GOT3 (cell line): ENCODE measurements at places on chromosomes 16 and 17.

GRCh38 chr16:86931410-86931941, 353.1 kb downstream of the FOXL1 start:
- DNase-seq, result peak; percentile 9

GRCh38 chr17:69333561-69333960, 6.6 kb upstream of the ABCA5 start:
- DNase-seq, result no peak

DNA sequence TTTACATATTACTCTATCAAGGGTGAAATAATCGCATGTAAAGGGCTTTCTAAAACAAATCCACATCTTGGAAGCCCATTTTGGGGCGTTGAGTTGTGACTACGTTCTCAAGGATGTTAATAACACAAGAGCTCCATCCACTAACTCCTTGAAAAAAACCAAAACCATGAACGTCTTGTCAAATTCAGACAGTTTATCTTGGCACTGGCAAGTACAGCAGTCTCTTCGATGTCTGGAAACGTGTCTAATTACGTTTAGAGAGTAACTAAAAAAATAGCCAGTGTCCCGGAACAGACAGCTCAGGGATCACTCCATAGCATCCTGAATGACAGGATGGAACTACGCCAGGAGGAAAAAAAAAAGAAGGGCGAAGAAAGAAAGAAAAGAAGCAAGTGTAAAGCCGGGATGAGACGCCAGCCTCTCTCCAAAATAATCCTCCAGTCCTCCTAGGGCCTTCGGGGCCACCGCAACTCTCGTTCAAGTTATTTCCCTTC, 954 bp downstream of the MYO1D start:
- no peak for DNase-seq

DNA sequence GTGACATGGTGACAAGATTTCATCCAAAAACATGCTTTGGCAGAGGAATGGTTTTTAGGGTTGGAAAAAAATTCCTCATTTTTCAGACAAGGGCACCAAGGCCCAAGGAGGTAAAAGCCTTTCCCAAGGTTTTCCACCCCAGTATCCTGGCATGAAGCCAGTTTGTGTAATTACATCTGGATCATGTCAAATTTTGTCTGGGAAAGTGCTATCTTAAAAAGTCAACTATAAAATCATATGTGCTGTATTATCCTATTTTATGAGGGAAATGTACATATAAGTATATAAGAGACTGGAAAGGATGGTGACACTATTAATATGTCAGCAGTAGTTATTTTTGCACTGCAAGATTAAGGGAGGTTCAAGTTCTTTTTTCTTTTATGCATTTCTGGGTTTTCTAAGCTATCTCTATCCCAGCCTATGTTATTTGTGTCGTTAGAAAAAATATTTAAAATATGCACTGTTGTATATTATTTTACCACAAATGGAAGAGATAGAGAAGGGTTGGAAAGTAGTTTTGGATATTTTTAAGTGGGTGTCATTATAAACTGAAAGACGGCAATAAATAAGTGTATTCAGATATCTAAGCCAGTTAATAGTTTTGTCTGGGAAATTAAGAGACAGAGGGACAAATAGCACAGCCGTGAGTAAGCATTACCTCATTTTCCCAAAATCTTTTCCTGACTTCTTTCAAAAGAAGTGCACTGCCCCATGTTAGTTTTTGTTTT, 13.5 kb upstream of the FBXO47 start:
- no peak for DNase-seq

- DNase-seq, result no peak
These were observed 11.4 kb downstream of the ACSF3 start for GRCh38 chr16:89104930-89105571.

DNA sequence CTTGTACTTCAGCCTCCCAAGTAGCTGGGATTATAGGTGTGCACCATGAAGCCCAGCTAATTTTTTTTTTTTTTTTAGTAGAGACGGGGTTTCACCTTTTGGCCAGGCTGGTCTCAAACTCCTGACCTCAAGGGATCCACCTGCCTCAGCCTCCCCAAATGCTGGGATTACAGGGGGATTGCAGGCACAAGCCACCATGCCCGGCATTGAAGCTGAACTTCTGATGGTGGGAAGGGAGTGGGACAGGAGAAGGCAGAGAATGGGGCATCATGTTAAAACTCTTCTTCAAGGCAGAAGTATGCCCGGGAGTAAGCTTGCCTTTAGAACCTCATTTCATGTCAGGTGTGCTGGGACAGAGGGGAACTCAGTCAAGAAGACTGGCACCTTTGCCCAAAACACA, 48.6 kb upstream of the ZFHX3 start:
- no peak for DNase-seq

- no peak for DNase-seq
These were observed 2.8 kb downstream of the RBFOX3 start for GRCh38 chr17:79607940-79608623.

- no peak for DNase-seq
These were observed 14.8 kb downstream of the RAI1 start for GRCh38 chr17:17696085-17696484.

DNA sequence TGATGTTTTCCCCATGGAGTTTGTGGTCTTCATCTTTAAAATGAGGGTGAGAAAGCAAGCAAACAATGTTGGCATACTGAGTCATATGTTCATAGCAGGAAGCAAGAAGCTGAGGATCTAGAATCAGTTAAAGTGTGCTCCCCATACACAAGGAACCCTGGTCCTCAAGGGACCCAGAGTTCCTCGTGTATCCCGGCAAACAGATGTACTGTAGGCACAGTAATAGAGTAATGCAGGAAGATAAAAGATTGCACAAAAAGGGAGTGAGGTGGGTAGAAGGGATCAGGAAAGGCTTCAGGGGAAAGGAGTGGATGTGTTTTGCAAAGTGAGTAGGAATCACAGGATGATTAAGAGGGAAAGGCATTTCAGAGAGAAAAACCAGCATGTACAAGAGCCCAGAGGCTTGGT, 412.3 kb upstream of the CDH11 start:
- no peak for DNase-seq

DNA sequence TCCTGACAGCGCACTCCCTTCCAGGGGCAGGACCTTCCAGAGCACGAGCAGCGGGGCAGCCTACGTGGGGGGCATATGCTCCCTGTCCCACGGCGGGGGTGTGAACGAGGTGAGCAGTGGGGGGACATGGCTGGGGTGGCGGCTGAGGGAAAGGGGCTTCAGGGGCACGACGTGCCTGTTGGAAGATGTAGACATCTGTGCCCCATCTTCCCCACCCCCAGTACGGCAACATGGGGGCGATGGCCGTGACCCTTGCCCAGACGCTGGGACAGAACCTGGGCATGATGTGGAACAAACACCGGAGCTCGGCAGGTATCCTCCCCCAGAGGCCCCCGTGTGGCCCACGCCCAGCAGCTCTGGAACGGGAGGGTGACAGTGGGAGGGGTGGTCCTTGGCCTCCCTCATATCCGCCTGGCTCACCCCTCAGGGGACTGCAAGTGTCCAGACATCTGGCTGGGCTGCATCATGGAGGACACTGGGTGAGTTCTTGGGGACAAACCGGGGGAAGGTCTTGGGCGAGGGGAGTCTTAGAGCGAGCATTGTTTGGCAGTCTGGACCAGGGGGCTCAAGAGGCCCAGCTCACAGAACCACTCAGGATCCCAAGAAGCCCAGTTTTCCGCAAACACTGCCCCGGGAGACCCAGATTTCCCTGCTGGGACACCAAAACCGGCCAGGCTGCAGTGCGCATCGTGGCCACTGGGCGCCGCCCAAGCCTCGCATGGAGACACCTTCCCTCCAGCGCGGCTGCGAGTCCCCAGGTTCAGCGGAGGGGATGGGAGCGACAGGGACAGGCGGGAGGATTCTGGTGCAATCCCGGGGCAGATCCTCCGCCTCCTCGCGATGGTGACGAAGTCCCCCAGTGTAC, 15.7 kb downstream of the ADAM11 start:
- DNase-seq, result peak; percentile 63

DNA sequence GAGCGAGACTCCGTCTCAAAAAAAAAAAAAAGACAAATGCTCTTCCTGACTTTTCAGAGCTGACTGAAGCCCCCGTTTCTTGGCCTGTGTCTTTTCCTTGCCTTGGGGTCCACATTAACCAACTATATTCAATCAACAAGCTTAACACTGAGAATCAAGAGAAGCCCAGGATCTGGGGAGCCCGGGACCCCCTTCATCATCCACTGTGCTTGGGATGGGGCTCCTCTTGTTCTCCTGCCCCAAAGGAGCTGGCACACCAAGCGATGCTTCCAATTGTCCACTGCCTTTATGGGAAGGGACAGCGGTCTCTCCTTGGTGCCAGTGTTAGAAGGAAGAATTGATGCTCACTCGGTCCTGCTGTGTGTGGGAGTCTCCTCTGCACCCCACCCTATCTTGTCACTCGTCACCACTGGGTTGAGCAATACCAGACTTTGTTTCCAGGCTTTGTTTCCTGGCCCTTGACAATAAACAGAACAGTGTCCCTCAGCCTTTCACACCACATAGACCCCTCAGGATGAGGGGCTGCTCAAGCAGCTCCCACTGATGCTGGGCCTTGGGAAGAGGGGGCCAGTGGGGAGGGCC, 146.7 kb downstream of the KCNJ12 start:
- DNase-seq, result no peak

DNA sequence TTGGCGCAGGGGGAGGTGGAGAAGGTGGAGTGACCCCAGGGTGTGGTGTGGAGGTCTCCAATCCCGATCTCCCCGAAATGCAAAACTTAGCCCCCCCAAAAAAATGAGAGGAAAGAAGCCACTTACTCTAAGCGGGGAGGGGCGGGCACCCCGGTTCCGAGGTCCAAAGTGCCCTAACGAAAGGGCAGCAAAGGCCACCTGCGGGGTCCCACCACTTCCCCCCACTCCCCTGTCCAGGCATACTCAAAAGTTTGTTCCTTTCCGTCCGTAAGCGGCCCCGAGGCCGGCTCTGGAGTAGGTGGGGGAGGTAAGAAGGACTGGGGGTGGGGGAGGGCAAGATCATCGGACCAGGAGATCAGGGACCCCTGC, 1.1 kb downstream of the TOX3 start:
- no peak for DNase-seq

GRCh38 chr17:57722704-57723043, 22.4 kb downstream of the CCDC182 start:
- DNase-seq, result no peak

GRCh38 chr17:30933966-30934365, 12.2 kb downstream of the ADAP2 start:
- no peak for DNase-seq

GRCh38 chr16:6510261-6510660, 822.4 kb upstream of the RBFOX1 start:
- no peak for DNase-seq

- no peak for DNase-seq
These were observed 10.1 kb downstream of the GAST start for GRCh38 chr17:41722231-41722630.

- no peak for DNase-seq
These were observed 23.9 kb downstream of the UNK start for GRCh38 chr17:75808549-75808904.

- no peak for DNase-seq
These were observed 387 bp upstream of the ASB16 start for GRCh38 chr17:44170135-44170498.

GRCh38 chr17:15240644-15241043, 24.5 kb downstream of the PMP22 start:
- no peak for DNase-seq

- no peak for DNase-seq
These were observed 7.8 kb upstream of the SRL start for GRCh38 chr16:4249530-4250308.

DNA sequence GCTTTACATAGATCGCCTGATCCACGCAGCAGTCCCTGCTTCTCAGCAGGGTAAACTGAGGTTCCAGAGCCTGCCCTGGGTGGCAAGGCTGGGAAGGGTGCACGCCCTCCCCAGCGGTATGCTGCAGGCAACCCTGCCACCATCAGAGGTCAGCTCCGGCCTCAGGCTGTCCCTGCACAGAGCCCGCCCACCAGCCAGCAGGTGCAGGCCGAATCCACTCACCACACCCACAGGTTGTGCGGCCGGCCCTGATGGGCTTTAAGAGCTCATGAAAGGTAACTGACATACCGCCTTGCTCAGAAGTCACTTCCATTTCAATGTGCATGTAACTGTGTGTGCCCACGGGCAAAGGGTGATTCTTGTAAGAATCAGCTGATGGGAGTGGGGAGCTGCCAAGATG, 7.1 kb downstream of the RBFOX3 start:
- DNase-seq, result no peak

DNA sequence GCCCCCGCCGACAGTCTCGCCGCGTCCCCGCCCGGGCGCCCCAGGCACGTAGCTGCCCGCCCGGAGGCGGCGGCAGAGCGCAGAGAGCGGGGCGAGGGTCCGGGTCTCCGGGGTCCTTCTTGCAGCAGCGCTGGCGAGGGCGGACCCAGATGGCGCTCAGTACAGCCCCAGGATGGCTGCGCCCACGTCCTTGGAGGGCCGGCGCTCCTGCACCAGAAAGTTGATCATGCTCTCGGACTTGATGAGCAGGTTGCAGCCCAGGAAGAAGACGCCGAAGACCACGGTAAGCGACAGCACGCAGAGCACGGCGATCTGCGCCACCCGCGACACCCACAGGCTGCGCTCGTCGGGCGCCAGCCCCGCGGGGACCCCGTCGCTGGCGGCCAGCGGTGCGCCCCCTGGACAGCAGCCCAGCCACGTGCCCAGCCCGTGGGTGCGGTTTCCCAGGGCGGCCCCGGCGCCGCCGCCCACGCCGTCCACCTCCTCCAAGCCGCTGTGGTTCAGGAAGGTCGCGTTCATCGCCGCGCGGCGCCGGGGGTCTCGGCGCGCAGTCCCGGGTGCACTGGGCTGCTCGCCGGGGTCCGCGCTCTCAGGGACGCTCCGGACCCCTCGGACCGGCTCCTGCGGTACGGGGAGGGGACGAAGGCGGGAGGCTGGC, 435 bp downstream of the RPRML start:
- DNase-seq, result no peak

DNA sequence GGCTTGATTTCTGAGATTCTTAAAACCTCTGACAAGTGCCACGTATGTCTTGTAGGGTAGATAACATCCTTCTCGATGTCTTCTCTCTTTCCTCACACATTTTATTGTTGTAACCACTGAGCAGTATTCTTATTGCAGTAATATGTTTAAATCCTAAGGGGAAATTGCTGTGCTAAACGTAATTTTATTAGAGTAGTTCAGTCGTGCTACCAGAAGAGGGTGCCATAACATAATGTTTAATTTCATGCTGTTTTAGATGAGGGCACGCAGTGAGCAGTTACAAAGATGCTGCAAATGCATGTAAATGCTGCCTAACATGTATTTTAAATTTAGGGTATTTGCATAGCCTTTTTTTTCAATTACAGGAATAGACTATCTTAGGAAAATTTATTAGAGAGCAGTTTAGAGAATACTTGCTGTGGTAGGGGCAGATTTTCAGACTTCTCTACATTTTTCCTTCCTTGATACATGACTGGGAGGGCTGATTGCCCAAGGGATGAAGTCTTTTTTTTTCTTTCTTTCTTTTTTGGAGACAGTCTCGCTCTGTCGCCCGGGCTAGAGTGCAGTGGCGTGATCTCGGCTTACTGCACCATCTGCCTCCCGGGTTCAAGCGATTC, 51.7 kb downstream of the GAN start:
- DNase-seq, result no peak

- no peak for DNase-seq
These were observed 2.6 kb downstream of the AXIN2 start for GRCh38 chr17:65558683-65559460.

GRCh38 chr17:41480136-41480535, 815 bp downstream of the KRT35 start:
- DNase-seq, result no peak

- DNase-seq, result no peak
These were observed 15.6 kb upstream of the PMFBP1 start for GRCh38 chr16:72187551-72187950.
